ENCODE measurements at places on chromosomes 5 and 9.

DNA sequence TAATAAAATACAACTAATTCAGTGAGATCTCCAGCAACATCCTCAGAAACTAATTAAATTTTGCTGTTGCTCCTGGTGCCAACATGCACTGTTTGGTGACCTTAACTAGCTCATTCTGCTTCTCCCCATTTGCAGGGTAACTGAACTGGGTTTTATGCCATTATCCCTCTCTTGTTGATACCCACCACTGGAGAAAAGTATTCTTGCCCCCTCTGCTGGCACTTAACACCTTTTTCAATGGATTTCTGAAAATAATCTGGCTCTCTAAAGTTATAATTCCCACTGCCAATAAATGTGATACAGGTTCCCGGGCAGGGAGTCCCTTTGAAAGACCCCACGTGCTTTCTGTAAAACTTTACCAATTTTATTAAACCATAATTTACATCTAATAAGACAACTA is 394.3 kb downstream of the OSTF1 start:
- no peak for DNase-seq

DNA sequence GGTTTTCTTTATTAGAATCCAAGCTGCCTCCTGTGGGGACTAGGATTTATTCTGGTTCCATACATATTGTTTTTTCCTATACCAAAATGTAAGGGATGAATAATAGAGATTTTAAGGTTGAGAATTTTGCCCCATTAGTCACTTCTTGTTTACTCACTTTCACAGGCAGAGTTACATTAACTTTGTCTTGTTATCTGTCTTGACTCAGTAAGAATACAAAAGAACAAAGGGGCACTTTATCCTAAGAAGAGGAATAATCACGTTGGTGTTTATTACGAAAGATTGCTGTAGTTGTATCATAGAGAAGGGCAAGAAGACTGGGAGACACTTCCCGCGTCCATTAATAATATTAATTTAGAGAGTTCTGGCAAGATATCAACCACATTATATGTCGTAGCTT is 599.7 kb upstream of the FTMT start:
- no peak for DNase-seq

DNA sequence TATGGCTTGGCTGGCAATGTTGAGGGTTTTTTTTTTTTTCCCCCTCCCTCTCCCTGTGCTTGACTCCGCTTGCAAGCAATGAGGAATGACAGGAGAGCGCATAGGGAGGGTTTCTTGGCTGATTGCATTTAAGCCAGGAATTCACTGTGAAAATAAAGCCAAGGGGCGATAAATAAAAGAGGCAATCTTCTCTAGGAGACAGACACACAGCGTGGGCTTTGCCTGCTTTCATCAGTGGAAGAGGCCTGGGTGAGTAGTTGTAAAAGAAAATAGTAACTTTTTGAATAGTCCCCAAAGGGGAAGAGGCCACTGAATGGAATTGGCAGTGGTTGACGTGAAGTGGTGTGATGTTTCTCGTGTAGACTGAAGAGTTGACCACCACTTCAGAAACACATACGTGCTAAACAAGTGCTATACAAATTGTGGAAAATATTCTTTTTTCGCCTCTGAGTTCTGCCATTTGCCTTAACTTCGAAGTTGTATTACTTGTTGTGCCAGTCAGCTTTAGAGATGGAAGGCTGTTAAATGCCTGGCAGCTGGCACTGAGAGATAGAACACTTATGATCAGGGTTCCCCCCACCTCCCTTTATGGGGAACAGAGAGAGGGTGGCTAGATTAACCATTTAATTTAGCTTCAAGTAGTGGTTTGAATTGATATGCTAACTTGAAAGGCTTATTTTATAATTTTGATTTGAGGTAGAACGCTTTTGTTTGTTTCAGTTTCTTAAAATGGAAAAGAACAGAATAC is 3.0 kb downstream of the ZSWIM6 start:
- DNase-seq, result peak; percentile 65

DNA sequence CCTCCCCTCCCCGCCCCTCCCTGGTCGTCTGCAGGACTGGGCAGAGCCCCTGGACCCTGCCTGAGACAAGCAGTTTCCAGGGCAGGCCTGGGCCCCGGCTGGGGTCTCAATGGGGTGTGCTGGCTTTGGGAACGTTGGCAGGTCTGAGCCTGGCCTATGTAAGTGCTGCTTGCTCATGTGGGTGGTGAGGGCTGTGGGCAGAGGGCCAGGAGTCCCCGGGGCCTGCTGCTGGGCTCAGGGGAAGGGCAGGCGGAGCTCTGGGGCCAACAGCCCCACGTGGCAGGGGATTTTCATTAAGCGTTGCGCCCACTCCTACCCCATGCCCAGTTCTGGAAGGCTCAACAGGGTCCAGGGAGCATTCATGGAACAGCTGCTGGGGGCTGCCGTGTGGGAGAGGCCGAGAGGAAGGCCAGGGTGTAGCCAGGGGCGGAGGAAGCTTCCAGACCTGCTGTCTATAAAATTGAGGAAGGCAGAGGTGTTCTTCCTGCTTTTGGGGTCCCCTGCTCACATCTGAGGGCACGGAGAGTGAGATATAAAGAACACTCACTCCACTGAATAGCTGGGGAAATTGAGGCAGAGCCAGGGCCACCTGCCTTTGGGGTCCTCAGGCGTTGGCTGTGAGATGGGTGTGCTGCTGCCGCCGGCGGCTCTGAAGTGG is 32.5 kb downstream of the RXRA start:
- peak; percentile 15 for DNase-seq

GRCh38 chr9:99046068-99046467 is 58.8 kb upstream of the TGFBR1 start:
- DNase-seq, result no peak

DNA sequence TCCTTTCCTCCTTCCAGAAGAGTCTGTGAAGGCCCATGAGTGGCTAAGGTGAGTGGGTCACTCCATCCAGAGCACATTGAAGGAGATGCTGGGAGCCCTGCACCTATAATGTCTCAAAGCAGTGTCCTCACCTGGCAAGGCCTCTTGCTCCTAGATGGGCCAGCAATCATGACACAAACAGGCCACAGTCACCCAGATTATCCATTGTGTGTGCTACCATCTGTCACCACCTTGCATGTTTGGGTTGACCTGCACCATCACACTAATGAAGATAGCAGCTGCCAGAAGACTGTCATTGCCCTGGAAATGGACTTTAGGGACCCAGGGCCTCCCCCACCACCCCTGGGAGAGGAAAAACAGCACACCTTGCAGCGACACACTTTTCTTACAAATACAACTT is 69.6 kb downstream of the GABBR2 start:
- no peak for DNase-seq

DNA sequence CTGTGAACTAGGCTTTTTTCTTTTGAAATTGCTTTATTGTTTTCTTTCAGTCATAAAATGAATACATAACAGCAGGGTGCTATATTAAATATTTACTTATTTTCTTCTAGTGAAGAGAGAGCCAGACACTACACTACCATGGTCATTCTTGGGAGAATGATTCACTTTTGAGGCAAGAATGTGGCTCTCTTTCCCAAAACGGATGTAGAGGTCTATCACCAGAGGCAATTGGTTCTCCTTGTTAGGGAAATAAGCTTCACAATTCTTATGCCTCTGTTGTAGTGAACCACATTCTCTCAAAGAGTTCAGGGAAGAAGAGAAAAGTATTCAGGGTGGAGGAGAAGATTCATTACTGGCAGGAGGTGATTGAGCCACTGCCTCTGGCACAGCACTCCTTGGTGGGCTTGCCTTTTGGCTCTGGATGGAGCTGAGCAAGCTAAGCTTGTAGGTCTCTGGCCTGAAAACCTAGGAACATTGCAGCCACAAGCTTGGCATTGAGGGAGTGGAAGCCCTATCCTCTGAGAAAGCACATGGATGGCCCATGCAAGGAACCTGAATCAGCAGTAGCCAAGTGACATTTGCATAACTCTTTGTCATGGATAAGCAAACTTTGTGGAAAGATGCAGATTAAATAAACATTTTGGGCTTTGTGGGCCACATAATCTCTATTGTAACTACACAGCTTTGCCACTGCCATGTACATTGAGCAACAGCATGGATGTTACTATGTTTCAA is 179.0 kb upstream of the TNC start:
- DNase-seq, result peak; percentile 58

- DNase-seq, result no peak
Observed at GRCh38 chr5:125560476-125561225, 814.2 kb upstream of the ZNF608 start.

- DNase-seq, result no peak
Observed at GRCh38 chr9:137069508-137070091, 757 bp downstream of the SAPCD2 start.

- peak; percentile 15 for DNase-seq
Observed at GRCh38 chr9:108476574-108476973, 379.2 kb downstream of the ACTL7B start.

- DNase-seq, result no peak
Observed at GRCh38 chr9:27817747-27818146, 244.5 kb upstream of the C9orf72 start.

GRCh38 chr9:108673386-108673785 is 182.4 kb downstream of the ACTL7B start:
- peak; percentile 84 for DNase-seq

GRCh38 chr5:174305241-174305681 is 259.8 kb downstream of the NSG2 start:
- DNase-seq, result no peak

GRCh38 chr9:107422189-107423185 is 67.1 kb downstream of the KLF4 start:
- peak; percentile 76 for DNase-seq

DNA sequence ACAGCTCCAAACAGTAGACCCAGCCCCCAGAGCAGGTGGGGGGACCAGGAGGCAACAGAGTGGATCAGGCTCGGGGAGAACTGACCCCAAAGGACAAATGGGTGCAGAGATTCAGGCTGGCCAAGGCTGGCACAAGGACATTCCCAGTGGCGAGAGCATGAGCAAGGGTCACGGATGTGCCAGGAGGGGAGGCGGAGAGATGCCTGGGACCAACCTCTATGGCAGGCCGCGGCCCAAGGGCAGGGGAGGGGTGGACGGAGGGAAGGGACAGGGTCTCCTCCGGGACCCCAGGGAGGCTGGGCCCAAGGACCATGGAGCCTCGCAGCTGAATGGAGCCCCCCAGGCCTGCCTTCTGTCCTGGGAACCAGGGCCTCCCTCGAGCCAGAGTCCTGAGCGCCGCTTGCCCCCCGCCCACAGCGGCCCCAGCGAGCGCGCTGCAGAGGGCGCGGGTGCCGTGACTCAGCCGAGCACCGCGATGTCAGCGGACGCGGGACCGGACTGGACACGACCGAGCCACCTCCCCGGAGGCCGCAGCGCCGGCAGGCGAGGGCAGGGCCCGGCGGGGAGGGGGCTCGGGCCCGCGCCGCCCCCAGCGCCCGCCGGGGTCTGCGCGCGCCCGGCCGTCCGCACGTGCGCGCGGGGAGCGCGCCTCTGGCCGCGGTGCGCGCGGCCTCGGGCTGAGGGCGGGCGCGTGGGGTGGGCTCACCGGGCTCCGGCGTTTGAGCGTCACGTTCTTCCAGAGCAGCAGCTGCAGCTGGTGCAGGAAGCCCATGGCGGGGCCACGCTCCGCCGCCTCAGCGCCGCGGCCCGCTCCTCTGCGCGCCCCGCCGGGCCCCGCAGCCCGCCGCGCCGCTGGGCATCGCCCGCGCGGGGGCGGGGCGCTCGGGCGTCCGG is at the start of gene ABCA2:
Gene ABCA2, minus strand, starts transcription at position 869 of the 894 bp plus-strand sequence. Its CDS starts 97 bp downstream, at position 772.
- peak; percentile 36 for DNase-seq

- DNase-seq, result no peak
Observed at GRCh38 chr9:74861773-74862474, 25.8 kb downstream of the TRPM6 start.

- no peak for DNase-seq
Observed at GRCh38 chr9:113219186-113219936, 1.7 kb downstream of the FKBP15 start.

DNA sequence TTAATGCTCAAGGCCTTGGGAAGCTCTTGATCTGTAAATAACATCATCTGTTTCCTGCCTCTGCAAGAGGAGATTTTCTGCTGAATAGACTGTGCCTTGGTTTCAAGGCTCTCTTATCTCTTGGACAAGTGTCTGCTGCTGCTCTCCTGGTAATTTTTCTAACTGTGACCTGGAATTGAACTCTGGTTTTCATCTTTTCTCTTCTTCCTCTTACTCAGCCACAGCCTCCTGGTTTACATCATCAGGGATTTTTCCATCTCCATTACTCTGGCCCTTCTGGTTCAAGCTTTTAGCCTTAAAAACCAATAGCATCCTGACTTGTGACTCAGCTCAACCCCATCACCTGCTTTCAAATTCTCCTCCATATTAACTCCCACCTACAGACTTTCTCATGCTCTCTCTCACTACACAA is 49.6 kb upstream of the ITGA1 start:
- DNase-seq, result no peak

Data from EL (cell line).